ENCODE measurements at places on chromosomes 7 and 10. TPM values are rescaled to one million over a fixed set of nuclear protein-coding genes. Genes with fewer than 3 reads are reported as not detected.

CNTNAP2 gene
- polyA plus RNA-seq: 12.9 TPM

GRCh38 chr7:155450970-155451801, 6.7 kb upstream of the EN2 start:
- DNase-seq: no peak

- DNase-seq: peak; percentile 58
These were observed 1.7 kb upstream of the SPACDR start for GRCh38 chr7:100465702-100466311.

- no peak for DNase-seq
These were observed 10.4 kb upstream of the FAM3C start for GRCh38 chr7:121406461-121406860.

DNA sequence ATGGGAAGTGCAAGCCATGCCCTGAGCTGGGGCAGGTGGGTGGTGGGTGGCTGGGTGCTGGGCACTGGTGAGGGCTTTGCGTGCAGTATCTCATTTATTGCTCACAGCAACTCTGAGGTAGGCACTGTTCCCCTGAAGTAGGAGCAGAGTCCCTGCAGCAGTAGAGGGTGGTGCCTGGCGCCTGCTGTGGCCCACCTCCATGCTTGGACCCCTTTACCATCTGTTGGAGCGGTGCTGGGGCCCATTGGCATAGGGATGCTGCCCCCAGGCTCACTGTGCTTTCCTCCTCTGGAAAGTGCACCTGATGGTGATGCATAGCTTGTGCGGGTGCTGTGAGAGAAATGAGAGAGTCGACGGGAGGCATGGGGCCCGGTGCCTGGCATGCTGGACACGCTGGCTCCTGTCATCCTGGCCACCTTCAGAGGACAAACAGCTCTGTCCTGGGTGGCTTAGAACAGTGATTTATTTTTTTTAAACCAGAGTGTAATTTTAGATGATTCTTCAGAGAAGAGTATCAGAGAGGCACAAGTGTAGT, 10.4 kb downstream of the SFRP5 start:
- no peak for DNase-seq

- DNase-seq: no peak
These were observed 131.0 kb upstream of the PPP2R2D start for GRCh38 chr10:131769571-131770410.

GRCh38 chr7:98399890-98400541, 874 bp downstream of the BAIAP2L1 start:
- peak; percentile 64 for DNase-seq

DNA sequence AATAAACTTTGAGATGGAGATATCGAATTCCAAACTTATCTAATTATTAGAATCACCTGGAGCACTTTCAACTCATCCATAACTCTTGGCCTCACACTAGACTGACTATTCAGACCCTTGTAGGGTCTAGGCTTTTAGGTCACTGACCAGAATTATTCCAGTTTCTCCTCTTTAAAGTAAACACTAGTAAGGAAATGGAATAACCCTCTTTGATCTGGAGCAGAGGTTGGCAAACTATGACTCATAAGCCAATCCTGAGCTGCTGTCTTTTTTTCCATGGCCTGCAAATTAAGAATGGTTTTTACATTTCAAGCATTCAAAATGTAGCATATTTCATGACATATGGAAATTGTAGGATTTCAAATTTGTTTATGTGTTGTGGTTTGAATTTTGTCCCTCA, 1601.9 kb downstream of the REEP3 start:
- no peak for DNase-seq

DNA sequence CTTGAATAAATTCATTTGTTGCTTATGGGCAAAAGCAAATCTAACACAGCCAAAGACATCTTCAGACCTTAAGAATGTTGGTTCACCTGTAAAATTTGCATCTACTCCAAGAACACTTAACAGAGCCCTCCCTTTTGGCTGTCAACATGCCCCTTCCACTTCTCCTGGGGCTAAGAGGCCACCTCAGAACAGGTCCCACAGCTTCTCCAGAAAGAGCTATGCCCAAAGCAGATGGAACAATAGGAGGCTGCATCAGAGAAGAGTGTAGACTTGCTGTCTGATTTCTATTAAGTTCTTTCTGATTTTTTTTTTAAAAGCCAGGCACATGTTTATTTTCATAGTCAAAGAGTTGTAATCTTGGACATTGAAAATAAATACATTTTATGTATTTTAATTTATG, 26.1 kb upstream of the TRIL start:
- DNase-seq: no peak

ANKRD61 gene
- 2.4 TPM for polyA plus RNA-seq

DNA sequence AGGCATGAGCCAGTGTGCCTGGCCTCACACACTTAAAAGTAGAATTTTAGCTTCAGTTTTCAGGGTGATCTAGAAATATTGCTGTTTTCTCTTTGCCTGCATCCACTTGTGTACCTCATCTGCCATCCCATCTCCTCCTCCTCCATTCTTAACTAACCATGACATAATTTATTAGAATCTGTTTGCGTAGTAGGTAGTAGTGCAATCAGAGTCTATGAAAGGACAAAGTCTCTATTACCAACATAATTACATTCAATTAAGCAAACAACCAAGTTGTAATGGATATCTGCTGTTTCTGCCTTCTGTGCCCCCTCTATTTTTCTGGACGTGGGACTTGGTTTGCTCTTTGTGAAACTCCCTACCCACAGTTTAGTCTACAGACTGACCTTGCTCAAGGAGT, 72.9 kb downstream of the CDK14 start:
- no peak for DNase-seq

ZNF365 gene
- 0.48 TPM for polyA plus RNA-seq

PAX4 gene
- polyA plus RNA-seq: 2.8 TPM

Measured in large intestine (tissue), 12 donors.